ENCODE measurements at places on chromosomes 4 and X.

DNA sequence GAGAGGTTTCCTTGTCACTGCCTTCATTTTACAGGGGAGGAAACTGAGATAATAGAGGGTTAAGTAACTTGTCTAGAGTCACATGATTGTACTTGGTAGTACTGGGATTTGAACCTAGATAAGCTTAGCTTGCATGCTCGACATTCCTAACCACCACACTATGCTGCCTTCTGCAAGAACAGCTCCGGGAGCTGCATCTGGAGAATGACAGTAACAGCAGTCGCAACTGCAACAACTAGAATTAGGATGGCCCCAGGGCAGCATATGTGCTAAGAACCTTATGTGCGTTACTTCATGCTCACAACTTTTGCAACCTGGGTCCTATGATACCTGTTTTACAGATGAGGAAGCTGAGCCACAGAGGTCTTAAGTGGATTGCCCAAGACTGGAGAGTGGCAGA lies 89.5 kb upstream of the LCORL start:
- DNase-seq: no peak

DNA sequence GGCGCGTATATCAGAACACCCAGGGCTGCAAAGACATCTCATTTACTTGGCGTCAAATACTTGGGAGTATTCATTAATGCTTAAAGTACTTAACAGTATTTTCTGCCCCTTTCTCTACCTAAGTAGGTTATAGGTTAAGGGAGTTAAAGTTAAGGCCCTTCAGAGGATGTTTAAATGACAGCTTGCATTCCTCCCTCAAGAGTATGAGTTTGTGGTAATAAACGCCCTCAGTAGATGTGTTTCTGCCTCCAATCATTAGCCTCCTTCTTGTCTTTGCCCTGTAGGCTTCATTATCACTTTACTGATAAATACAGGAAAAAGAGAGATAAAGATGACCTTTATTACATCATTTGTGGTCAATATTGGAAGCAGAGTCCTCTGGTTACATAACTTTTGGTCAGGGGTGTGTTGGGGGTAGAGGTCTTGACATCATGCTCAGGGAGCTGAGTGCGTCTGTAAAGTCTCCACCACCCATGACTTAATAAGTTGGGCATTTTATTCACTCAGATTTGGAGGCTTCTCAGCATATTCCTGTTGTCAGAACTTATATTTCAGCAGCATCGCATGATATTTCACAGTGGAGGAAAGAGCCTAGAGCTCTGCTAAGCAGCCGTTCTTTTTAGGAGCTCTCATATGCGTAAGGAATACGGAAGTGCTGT lies 145.9 kb downstream of the CPE start:
- DNase-seq: no peak

- no peak for DNase-seq
Measured at GRCh38 chr4:40630335-40631021, 814 bp upstream of the RBM47 start.

DNA sequence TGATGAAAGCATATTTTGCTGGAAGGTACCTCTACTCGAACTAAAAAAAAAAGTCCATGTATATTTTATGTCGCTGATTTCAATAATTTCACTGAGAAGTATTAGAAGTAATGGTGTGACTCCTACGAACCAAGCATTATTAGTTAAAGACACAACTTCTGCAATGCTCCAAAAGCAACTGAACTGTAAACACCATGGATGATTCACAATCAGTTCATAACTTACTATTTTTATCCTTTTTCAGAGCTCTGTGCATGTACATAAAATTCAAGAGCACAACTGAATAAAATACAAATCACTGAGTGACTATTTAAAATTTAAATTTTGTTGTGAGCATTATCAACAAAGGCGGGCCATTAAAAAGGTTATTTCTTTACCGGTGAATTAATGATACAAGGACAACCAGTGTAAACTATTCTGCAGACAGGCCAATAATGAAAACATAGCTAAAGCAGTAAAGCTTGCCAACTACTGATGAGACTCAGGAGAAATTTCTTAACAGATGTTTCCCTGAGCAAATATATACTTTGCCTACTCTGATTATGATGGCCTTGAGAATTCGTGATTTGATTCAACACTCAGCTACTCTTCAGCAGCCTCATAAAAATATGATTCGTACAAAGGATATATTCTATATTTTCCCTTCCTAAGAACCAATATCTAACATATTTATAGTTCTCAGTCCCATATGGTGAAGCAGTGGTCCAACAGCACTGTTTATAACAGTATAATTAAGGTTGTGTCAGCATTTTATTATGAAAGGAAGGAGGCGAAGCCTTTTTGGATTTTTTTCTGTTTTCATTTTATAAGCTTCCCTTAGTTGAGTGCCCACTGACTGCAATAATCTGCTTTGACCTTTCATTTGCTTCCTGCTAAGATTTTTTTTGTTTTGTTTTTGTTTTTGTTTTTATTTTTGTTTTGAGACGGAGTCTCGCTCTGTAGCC lies 62.8 kb upstream of the NEIL3 start:
- no peak for DNase-seq

- DNase-seq: no peak
Measured at GRCh38 chr4:87430038-87430437, 7.7 kb downstream of the NUDT9 start.

DNA sequence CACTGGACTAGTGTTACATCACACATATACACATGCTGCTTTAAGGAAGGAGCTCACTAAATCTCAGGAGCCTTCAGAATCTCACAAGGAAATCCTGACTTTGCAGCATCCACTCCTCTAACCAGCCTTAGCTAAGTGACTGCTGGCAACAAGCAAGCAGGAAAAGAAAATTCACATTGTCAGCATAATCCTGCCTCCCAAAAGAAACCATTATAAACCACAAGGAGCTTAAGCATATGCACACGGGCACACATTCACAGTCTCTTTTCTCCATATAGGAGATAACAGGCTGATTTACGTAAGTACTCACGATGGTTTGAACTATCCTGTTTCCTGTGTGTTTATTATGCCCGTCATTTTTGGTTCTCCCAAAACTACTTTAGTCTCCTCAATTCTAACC lies 136.3 kb downstream of the TMEM144 start:
- no peak for DNase-seq

DNA sequence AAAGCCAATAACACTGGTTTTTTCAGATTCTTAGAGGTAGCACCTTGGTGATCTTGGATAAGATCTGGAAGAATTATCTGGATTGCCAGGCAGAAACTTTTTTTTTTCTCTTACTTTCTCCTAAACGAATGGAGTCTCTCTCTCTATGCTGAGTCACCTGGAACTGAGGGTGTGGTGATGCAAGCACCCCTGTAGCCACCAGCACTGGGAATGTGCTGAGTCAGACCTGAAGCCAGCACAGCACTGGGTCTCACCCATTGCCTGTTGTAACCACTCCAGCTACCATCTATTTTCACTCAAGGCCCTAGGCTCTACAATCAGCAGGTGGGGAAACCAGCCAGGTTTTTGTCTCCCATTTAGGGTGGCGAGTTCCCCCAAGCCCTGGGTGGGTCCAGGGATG lies 923.8 kb downstream of the RAPGEF2 start:
- DNase-seq: no peak

- no peak for DNase-seq
Measured at GRCh38 chr4:16066586-16067128, 17.2 kb downstream of the PROM1 start.

DNA sequence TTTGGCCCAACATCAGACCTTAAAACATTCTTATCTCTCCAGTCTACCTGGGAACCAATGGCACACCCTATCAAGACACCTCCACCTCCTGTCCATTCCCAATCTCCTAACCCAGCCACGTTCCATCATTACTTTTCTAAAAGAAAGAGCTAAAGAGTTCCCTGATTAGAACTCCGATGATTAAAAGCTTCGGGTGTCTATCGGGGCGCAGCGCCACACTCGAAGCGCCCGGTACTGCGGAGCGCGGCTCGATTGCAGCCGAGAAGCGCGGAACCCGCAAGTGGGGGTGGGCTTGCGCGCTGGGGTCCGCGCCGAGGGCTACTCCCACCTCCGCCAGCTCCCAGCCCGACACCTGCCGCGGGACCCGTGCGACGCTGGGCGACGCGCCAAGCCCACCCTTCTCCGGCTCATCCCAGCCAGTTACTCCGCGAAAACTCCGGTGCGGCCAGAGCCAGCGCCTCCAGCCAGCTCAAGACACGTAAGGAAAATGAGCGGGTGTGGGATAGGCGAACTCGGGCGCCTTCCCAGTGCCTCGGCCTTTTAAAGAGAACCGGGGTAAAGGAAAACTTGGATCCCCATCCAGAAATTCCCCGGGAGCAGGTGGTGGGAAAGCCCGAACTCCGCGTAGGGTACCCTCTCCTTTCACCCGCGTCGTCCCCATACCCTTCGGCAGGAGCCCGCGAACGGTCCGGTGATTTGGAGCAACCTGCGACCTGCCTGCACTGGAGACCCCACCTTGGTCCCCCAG lies 593 bp downstream of the NPY1R start:
- no peak for DNase-seq

DNA sequence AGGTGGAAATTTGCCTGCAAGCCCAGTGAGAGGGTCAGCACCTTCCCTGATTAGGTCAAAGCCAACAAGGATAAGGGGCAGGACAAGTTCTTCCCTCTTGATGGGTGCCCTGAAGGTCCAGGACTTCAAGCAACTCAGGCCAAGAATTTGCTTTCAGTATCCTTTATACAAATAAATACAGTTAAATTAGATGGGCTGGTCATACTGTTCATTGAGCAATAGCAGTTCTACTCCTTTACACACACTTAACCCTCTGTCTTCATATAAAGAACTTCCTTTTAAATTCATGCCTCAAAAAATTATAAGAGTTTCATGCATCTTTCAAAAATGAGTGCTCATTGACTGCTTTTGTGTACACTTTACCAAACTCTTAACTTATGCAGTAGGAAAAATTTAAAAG lies 392.0 kb downstream of the SPRY1 start:
- no peak for DNase-seq

- no peak for DNase-seq
Measured at GRCh38 chr4:8772499-8773123, 99.0 kb downstream of the HMX1 start.

- no peak for DNase-seq
Measured at GRCh38 chr4:176307666-176307930, 12.2 kb upstream of the SPCS3 start.

DNA sequence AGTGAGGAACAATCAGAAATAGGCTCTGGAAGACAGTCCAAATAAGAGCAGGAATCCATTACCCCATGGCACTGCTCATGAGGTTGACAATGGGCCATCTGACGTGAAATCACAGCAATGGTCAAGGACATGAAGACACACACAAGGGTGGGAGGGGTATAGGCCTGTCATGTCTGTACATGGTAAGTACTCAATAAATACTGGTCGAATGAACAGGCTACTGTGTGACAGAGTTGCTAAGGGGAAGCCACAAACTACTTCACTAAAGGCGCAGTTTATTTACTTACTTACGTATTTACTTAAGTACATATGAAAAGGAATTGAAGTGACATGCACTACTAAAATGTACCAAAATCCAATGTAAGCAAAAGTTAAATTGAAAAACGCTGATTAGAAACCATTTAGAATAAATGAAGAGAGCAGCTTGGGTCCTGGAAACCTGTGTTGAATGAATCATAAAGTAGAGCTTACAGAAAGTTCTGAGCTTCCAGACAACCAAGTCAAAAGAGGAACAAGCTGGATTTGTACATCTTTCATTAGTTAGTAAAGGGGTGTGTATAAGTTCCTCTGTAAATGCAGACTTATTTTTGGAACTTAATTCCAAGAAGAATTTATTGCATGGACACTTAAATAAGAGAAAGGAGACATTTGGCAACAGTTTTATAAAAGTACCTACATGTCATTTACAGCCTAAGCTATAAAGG lies 32.7 kb downstream of the ALPK1 start:
- no peak for DNase-seq

- DNase-seq: no peak
Measured at GRCh38 chrX:154355094-154355775, 19.2 kb downstream of the FLNA start.

DNA sequence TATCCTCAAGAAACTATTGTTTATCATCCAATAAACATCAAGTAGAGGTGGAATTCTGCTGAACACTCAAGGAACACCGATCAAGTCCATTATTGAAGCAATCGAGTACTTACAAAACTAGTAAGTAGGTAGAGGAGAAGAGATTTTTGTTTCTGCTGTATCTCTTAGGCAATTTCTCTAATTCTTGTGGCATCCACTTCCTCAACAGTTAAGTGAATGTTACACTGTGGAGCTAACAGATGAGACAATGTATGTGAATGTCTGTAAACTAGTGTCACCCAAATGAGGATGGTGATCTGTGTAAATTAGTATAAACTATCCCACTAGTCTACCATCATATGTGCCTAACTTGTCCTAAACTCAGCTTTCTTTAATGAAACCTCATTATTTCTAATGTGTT lies 261.6 kb downstream of the ARHGAP24 start:
- DNase-seq: peak; percentile 72

GRCh38 chr4:7367406-7367805 lies 67.3 kb downstream of the PSAPL1 start:
- DNase-seq: no peak

- no peak for DNase-seq
Measured at GRCh38 chr4:137238456-137239162, 293.7 kb downstream of the PCDH18 start.

DNA sequence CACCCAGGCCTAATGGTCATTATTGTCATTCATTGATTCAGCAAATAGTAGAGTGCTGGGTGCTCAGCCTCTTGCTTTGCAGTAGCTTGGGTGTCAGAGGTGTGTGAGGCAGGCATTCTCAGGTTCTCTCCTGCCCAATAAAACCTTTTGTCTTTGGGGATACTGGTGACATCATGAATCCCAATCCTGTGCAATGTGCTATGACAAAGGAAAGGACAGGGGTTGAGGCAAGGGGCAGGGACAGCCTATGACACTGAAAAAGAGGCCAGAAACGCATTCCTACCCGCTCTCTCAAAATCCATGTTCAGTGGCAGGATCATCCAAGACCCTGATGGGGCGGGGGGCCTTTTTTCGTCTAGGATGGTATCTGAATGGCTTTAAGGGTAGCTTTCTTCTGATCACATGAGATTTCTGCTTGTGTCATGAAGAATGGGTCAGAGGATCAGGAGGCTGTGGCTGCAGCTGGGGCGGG lies 1.5 kb upstream of the FAM193A start:
- no peak for DNase-seq

DNA sequence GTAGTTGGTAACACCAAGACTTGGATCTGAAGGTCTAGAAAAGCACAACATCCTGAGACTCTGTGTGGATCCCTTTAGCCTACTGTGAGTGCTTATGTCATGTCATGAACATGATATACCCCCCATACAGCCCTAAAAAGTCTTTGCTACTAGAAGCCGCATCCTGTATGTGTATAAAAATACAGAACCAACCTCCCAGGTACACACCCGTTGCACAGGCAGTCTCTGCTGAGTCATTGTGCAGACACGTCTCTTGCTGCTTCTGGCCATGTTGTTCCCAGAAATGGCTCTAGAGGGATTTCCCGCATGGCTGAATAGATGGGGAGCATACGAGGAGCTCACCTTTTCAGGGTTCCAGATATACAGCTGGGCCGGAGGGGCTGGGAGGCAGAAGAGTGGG lies 93.3 kb downstream of the MAMLD1 start:
- no peak for DNase-seq

DNA sequence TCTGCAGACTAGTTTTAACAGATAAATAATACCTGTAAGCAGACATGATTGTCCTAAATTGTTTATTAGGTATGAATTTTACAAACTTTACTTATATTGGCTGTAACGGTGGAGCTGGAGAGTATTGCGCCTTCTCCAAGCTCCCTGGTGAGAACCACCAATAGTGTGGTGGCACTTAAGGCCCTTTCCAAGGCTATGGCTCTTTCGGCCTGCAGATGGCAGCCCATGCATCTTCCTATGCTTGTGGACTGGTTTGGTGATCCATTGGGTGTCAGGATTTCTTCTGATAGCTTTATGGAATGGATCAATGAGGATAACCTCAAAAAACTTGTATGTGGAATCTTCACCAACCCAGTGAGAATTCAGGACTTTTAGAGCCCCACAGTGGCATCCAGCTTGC lies 7.8 kb downstream of the LARP1B start:
- no peak for DNase-seq
